ENCODE measurements at places on chromosomes 12 and 14.

GRCh38 chr12:124277394-124278241, 17.3 kb upstream of the RFLNA start:
- DNase-seq, result no peak

DNA sequence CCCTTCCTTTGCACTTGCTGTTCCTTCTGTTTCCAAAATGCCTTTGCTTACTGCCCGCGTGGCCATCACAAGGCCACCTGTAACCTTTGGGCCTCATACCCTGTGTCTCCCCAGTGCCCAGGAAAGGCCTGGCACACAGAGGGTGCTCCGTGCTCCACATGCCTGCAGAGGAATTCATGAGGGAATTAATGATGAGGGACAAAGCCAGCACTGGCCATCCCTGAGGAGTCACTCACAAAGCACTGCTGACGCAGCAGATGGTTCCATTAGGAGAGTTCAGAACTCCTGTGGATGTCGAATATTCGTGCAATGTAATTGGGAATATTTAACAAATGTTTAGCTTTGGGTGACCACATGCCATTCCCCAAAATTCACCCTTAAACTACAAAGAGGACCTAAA, 49.6 kb upstream of the PRMT8 start:
- DNase-seq, result no peak

DNA sequence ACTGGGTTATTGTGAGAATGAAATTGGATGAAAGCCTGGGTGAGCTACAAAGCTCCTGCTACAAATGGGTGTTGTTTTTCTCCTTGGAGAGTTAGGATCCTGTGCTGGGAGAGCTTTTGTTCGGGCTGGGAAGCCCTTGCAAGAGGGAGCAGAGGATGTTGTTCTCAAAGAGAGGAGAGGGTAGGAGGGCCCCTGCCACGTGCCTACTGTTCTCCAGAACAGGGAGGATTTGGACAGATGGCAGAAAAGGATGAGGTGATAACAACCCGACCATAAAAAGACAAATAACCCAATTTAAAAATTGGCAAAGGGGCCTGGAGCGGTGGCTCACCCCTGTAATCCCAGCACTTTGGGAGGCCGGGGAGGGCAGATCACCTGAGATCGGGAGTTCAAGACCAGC, 68.8 kb downstream of the GALNT16 start:
- no peak for DNase-seq

DNA sequence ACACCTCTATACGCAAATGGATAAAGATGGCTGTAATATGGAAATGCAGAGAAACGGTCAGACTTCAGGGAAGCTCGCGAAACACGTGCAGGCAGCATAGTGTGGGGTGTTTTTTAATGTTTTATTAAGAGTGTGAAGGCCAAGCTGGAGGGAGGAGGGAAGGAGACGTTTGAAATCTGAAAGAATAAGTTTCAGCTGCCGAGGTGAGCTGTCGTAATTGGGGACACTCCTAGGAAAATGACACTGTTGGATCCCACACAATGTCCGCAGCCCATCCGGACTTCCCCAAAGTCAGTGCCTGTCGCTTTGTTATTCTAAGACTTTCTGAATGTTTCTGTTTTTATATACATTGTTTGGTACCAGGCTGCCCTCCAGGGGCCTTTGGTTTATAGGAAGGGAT, 8.3 kb downstream of the FZD10 start:
- no peak for DNase-seq

- DNase-seq, result no peak
Observed at GRCh38 chr14:86639146-86639545, 1109.2 kb downstream of the FLRT2 start.

GRCh38 chr14:34087571-34087970, 136.7 kb upstream of the EGLN3 start:
- no peak for DNase-seq

- no peak for DNase-seq
Observed at GRCh38 chr14:95442016-95442632, 74.3 kb downstream of the SYNE3 start.

- DNase-seq, result no peak
Observed at GRCh38 chr14:51540364-51540763, 111.3 kb upstream of the FRMD6 start.

- peak; percentile 27 for DNase-seq
Observed at GRCh38 chr12:128783129-128783574, 40.6 kb downstream of the SLC15A4 start.
